Stimulated activated CD4-positive, alpha-beta T cell treated with anti-CD3 and anti-CD28 coated beads, TNF-alpha, amount 100 ng/mL, for 24 hours (primary cell): ENCODE measurements at places on chromosomes 13 and 19.
A peak's percentile ranks its signal among the peaks of the same experiment; 100 is the strongest.

DNA sequence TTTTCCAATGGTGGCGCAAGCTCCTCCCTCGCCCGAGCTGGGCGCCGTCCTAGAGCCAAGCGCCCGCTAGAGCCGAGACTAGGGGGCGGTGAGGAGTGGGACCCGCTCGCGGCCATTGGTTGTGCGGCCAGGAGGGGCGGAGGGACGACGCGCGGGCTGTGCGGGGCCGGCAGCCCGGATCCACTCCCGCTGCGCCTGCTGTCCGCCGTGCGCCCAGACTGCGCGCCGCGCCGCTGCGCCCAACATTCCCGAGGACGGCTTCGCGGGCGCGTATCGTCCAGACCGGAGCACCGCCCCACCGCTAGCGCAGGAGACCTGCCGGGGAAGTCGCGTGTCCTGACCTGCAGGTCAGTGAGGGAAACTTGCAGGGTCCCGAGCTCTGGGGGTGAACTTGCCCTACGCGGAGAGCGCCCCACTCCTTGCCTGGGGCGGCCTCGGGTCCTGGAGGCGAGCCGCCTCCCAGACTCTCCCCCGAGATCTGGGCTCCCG is at the start of gene SERTM1:
TSS of gene SERTM1 (plus strand) at position 183 of the 489 bp plus-strand sequence. CDS start 21,059 bp downstream, outside the sequence.
- no peak for DNase-seq

DNA sequence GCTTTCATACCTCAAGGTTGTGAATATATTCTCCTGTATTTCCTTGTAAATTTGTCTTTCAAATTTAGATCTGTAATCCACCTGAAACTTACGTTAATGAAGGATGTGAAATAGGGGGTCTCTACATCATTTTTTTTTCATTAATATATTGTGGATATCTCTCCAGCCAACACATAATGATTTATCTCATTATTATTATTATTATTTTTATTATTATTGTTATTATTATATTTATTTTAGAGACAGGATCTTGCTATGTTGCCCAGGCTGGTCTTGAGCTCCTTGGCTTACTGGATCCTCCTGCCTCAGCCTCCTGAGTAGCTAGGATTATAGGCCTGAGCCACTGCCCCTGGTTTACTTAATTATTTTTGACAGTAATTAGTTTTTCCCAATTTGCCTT is 4.3 kb upstream of the LIPE start:
- DNase-seq, result no peak

DNA sequence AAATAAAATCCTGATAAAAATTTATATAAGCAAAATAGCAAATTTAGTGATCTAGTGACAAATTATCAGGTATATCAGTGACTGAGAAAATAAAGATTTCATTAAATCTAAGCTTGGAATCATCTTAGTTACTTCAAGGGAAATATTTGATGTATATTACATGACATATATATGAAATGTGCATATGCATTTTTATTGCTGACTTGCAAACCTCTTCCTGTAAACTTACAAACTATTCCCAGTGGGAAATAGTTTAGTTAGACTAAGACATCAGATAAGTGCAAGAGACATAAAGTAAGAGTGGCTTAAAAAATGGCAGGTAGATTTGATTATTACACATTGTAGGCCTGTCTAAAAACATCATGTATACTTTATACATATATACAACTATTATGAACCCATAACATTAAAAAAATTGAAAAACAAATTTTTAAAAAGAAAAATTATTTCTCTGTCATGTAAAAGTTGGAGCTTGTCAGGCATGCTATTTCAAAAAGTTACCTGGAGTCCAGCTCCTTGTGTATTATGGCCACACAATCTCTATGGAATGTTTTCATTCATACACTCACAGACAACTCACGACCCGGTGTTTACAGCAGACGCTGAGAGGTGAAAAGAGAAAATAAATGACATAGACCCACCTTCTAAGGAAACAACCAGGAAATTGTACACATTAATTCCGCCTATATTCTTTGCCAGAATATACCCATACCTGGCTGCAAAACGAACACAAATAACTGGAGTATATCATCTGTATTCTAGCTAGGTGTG is 724.5 kb downstream of the SLITRK6 start:
- DNase-seq, result no peak

GRCh38 chr19:789701-790060 is 7.6 kb upstream of the PTBP1 start:
- no peak for DNase-seq

- no peak for DNase-seq
Observed at GRCh38 chr19:27392027-27392632, 1820.8 kb downstream of the UQCRFS1 start.

DNA sequence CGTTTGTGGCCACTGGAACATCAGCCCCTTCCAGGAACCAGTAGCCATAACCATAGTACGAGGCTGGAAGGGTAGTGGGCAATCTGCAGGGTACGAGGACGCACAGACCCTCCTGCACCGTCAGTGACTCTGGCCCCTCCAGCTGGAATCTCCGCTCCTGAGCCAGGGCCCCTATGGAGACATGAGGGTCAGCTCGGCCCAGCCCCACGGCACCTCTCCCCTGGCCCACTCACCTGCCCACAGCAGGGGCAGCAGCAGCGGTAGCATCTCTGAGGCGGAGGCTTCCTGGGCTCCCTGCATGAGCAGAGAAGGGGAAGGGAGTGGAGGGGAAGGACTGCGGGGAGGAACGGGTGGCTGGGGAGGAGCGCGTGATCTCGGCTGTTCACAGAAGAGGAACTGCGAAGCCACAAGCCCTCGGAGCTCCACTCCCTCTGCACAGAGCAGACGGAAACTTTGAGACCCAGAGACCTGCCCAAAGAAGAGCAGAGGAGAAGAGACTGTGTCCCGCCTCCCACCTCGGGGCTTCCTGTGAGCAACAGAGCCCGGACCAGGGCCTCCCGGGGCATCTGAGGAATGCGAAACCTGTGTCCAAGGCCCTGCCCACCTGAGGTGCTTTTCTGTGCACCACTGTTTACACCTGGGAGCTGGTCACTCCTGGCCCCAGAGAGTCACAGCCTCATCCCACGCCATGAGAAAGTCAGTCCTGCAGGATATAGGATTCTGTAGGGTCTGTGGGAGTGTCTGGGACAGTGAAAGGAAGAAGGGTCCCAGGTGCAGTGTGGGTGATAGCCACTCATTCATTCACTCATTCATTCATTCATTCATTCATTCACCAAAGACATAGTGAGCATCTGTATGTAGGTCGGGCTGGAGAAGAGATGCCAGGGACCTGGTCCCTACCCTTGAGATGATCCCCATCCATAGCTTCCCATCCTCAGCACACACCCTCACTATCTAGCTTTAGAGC is at the start of gene SIGLEC6:
TSS of gene SIGLEC6 (minus strand) at position 322 of the 967 bp plus-strand sequence. CDS start at position 300, 22 bp downstream.
- DNase-seq, result peak; percentile 18

- DNase-seq, result no peak
Observed at GRCh38 chr19:45636275-45636674, 2.9 kb downstream of the EML2 start.

DNA sequence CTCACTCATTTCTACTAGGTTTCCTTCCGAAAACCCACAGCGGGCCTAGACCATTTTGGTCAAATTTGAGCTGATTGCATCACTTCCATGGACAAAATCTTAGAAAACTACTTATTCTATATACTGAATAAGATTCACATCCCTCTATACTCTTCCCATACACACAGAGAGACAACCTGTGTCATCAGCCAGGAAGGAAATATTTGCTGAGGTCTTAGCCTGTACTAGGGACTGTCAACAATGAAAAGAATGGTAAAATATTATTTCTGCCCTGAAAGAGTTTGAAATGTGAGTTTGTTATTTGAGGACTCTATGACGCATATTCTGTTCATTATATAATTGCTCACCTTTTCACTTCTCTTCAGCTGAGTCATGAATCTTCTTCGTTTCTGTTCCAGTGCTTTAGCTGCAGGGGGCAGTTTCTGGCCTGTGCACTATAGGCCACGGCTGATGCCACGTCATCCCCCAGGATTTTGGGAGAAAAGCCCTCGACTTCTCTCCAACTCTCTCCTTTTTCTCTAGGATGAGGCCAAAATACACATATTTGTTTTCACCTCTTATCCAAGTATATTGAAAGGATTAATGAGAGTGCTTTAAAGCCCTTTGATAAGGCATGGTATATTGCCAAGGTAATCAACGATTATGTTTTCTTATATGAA is 47.7 kb downstream of the GSX1 start:
- DNase-seq, result no peak

- no peak for DNase-seq
Observed at GRCh38 chr19:10583036-10583776, 3.9 kb downstream of the AP1M2 start.

DNA sequence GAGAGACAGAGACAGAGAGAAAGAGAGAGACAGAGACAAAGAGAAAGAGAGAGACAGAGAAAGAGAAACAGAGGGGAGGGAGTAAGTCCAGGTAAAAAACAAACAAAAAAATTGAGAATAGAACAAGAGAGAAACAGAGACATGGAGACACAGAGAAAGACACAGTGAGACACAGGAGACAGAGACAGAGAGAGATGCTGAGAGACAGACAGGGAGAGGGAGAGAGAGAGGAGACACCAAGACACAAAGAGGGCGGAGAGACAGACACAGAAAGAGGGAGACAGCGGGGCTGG is 5.8 kb upstream of the PROZ start:
- DNase-seq, result no peak

DNA sequence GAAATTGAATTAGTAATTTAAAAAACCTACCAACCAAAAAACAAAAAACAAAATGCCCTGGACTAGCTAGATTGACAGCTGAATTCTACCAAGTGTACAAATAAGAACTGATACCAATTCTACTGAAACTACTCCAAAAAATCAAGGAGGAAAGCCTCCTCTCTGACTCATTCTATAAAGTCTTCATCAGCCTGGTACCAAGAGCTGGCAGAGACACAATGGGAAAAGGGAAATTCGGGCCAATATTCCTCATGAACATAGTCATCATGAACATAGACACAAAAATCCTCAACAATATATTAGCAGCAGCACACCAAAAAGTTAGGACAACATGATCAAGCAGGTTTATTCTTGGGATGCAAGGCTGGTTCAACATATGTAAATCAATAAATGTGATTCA is 2667.7 kb upstream of the PCDH20 start:
- no peak for DNase-seq

- DNase-seq, result peak; percentile 85
Observed at GRCh38 chr19:56538254-56538760, 441 bp upstream of the ZFP28 start.

- DNase-seq, result no peak
Observed at GRCh38 chr19:13639342-13639929, 124.9 kb upstream of the MRI1 start.

DNA sequence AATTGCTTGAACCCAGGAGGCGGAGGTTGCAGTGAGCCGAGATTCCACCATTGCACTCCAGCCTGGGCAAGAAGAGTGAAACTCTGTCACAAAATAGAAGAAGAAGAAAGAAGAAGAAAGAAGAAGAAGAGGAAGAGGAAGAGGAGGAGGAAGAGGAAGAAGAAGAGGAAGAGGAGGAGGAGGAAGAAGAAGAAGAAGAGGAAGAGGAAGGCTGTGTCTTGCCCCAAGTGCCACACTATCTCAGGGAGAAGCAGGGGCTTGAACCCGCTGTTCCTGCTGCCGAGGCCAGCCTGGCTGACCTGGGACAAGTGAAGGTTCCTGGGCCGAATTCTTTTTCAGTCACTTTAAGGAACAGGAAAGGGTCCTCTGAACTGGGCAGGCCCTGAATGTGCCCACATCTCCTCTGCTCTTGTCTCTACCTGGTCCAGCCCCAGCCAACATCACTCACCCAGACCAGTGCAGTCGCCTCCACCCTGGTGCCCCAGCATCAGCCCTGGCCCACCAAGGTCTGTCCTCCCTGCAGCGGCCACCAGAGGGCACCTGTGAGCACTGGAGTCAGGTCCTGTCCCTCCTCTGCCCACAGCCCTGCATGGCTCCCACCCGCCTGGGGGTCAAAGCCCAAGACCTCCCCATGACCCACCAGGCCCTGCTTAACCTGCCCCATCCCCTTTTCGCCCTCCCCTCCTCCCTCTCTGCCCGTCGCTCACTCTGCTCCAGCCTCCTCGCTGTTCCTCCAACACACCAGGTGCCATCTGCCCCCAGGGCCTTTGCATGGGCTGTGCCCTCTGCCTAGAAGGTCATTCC is 20.0 kb downstream of the TICAM1 start:
- DNase-seq, result peak; percentile 87

- DNase-seq, result no peak
Observed at GRCh38 chr13:70817576-70817975, 709.3 kb upstream of the KLHL1 start.

DNA sequence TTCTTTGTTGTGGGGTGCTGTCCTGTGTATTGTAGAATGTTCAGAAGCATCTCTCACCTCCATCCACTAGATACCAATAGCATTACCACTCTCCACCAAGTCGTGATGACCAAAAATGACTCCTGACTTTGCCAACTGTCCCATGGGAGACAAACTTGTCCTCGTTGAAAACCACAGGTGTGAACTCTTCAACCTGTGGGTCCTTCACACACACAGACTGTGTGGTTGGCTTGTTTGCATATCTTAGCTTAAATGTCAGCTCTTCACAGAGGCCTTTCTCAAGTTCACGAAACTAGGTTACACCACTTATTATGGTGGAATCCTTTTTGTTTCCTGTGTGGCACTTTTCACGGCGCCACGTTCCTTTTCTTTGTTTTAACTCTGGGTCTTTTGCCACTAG is 6.8 kb downstream of the GPC5 start:
- no peak for DNase-seq

GRCh38 chr13:76499891-76500290 is 386.3 kb downstream of the KCTD12 start:
- DNase-seq, result no peak

GRCh38 chr19:2355168-2356035 is 4.7 kb upstream of the TMPRSS9 start:
- no peak for DNase-seq

- no peak for DNase-seq
Observed at GRCh38 chr19:8017808-8018207, 12.4 kb upstream of the ELAVL1 start.

GRCh38 chr19:17778968-17779929 is 15.7 kb upstream of the B3GNT3 start:
- DNase-seq, result no peak

GRCh38 chr13:113634279-113635047 is 23.5 kb downstream of the ATP4B start:
- no peak for DNase-seq

DNA sequence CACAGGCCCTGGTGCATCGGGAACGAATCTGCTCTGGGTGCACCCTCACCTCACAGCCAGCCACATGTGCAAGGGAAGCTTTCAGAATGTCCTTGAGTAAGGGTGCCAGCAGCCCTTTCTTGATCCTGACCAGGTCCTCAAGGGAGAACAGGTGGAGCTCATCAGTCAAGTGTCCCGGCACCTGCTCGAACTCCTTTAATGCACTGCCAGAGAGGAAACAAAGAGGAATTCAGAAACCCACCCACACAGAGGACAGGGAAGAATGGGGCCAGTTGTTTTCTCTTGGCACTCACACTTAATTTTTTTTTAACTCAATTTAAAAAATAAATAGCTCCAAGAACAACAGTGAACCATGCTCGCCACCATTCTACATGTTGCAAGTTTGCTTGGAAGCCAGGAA is 41.7 kb downstream of the RUBCNL start:
- no peak for DNase-seq

- DNase-seq, result no peak
Observed at GRCh38 chr13:71252184-71252704, 614.8 kb downstream of the DACH1 start.

GRCh38 chr13:50713523-50714248 is 129.8 kb downstream of the DLEU7 start:
- no peak for DNase-seq

GRCh38 chr13:21546372-21546771 is 57.6 kb downstream of the MICU2 start:
- no peak for DNase-seq
